BJ (cell line): ENCODE measurements at places on chromosomes 4 and X. TPM values are rescaled to one million over a fixed set of nuclear protein-coding genes. Genes with fewer than 3 reads are reported as not detected.

DNA sequence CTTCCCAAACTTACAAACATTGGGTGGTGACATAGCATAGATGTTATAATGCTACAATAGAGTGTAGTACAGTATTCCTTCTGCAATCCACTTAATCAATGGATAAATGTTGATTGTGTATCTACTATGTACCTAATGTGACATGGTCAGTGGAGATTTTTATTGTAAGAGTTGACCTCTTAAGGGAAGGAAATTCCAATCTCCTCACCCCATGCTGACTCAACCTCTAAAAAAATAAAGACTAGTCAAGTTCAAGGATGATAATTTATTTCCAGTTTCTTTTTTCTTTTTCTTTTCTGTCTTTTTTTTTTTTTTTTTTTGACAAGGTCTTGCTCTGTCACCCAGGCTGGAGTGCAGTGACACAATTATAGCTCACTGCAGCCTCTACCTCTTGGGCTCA, 206.5 kb upstream of the STS start:
- DNase-seq: peak; percentile 3

DNA sequence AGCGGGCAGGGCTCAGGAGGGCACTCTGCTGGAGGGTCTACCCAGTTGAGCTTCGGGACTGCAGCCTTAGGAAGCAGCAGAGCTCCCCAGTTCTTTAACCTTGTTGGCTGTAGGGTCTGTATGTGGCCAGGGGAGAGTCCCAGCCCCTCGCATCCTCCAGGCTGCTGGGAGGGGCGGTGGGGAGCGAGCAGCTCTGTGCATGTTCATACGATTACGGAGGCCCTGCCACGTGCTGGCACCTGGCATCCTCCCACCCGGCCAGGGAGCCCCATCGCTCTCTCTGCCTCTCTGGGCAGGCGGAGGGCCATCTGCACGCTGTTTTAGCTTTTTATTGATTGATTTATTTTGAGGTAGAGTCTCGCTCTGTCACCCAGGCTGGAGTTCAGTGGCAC, 21.2 kb downstream of the NSG1 start:
- DNase-seq: no peak

DUSP21 gene
- not detected in 2 replicates for polyA plus RNA-seq

DNA sequence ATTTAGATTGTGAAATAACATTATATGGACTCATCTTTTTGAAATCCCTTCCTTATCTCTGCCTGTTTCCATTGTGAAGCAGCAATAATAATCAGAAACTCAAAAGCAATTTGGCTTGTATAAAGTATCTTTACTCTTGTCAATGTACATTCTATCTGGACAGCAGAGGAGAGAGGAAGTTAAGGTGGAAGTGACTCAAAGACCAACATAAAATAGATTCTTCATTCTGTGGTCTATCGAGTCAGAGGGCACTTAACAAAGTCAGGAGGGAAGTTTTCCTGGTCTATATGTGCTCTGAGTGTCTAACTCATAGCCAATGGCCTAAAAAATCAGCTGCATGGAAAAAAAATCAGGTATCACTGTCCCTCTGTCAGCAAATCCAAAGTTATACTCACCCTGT, 155.5 kb downstream of the EMCN start:
- no peak for DNase-seq

TNIP2 gene
- 32.5 and 48.1 TPM in 2 replicates for polyA plus RNA-seq

PDLIM3 gene
- 0.05 and 0.11 TPM in 2 replicates for polyA plus RNA-seq

DNA sequence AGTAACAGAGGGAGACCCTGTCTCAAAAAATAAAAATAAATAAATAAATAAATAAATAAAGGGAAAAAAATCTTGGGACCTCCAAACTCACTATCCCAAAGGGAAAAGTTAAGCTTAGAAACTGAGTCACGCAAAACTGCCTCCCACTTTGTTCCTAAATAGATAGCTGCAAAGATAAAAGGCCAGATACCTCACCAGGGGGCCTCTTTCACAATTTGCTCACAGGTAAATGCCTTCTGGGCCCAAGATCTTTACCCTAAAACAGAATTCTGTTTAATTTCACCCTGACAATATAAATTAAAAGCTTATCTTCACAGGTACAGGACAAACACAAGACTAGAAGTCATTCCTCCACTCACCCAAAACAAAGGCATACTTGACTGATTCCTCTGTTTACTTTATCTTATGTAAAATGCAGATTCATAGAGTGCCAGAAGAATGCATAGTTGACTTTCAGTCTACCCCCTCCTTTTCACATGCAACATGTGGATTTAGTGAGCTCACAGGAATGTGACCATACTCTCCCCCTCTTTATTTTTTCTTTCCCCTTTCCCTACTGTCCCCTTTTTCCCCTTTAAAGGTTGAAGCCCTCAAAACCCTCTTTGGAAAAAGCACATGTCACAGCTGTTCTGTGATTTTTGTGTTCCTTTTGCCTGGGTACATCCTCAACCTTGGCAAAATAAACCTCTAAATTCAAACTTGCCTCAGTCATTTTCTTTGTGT, 23.4 kb downstream of the ELF2 start:
- DNase-seq: no peak

DNA sequence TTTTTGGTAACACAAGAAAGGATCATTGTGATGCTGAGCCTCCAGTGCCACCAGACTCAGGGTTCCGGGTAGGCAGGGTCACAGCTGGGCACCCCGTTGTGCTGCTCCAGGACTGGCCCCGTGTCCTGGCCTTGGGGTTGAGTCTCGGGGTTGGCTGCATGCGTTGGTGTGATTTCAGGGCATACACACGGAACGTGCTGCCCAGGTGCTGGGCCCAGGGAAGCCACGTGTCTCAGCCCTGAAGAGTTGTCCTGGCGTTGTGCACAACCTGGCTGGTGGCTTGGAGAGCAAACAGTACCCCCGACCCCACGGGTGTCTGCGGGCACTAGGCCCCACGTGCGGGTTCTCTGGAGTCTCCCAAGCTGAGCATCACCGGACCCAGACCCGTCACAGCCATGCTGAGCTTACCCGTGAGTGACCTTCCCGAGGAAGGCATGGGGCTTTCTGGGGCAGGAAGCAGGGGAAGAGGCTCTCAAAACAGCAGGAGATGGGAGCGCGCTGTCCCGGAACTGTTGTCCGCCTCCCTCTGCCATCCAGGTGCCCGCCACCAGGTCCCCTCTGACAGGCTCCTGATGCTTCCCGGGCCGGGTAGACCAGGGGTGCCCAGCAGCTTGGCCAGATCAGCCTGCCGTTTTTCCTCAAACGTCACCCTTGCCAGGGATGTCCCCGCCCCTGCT, 66.1 kb upstream of the ENPP6 start:
- no peak for DNase-seq

DNA sequence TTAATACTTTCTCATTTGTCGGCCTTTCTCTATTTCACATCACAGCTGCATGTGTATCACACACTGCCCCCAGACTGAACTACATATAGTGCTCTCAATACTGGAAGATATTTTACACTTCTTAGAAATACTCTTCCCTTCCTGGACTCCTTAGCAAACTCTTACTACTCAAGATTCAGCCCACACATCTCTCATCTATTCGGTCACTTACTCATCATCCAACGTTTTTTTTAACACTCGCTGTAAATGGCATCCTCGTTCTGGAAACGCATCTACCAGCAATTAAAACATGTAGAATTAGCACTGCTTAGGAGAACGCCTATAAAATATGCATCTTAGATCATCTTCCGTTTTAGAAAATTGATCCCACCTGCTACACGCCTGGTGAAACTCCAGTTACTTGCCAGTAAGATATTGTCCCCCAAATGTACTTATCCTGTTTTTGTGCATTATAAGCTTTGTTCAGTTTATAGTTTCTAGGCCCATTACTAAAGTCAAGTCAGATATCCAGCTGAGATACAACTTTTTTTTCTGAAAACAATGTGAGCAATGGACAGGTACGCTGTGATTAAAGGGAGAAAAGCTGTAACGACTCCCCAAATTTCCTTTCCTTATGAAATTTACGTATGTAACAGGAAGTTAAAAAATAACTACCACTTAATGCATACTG, 1.0 kb downstream of the LRP2BP start:
- DNase-seq: no peak

- DNase-seq: no peak
Observed at GRCh38 chr4:46870411-46870810, 38.6 kb downstream of the COX7B2 start.

CHST7 gene
- polyA plus RNA-seq: 2.5 and 2.7 TPM in 2 replicates

DNA sequence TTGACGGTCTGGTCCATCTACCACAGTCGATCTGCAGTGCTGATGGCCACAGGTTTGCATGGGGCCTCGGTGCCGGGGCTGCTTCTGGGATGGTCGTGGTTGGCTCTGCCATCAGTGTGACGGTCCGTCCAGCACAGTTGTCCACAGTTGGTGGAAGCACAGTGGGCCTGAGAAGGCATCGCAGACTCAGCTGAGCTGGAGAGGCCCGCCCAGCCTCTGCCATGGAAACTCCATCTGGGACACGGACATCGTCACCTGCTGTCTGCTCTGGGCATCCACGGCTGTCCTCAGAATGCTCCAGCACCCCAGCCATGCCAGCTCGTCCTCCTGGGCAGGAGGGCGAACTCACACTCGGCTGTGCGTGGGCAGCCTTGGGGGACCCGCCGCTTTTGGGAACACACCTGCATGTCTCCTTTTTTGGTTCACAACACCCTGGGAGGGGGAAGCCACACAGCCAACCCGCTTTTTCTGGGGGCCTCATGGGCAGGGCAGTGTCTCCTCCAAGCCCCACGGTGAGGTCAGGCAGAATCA, 33.0 kb downstream of the ABLIM2 start:
- no peak for DNase-seq

GRCh38 chr4:188297873-188298272, 158.6 kb downstream of the TRIML1 start:
- no peak for DNase-seq

GRCh38 chrX:40474645-40475044, 106.1 kb upstream of the ATP6AP2 start:
- DNase-seq: no peak

DNA sequence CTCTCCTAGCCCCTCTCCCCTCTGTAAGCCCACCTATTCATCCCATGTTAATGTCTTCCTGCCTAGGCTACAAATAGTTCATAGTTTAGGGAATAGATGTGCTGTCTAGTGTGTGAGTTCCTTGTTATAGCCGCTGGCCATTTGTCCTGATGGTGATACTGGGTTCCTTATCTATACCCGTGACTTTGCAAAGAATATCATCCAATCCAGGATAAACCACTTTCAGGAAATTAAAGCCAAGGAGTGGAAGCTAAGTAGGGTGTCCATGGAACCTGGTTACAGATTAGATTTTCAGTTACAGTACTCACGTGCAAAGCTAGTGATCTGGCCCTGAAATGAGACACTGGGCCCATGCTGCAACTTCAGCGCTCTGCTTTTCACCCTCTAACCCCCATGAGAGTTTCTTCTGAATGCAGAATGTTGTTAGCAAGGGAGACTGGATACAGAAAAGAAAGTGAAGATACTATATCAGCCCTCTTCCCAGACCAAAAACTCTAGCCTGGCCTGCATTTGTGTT, 111.4 kb downstream of the TMEM164 start:
- no peak for DNase-seq

DNA sequence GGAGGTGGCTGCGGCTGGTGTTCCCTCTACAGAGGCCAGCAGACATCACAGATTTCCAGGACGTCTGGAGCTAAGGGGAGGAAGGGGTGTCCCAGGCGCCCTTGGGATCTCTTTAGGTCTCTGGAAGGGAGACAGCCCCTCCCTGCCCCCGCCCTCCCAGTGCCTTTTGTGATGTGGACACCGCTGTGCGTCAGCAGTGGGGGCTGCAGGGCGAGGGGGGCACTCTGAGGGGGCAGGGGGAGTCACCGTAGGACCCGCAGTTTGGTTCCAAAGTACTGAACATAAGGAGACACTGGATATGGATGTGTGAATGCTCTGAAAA, 25.6 kb upstream of the MXD4 start:
- no peak for DNase-seq

CXCL3 gene
- polyA plus RNA-seq: 0.18 and 0.47 TPM in 2 replicates

GRCh38 chr4:144711700-144712456, 65.9 kb downstream of the HHIP start:
- no peak for DNase-seq

- no peak for DNase-seq
Observed at GRCh38 chrX:23673108-23673507, 5.8 kb downstream of the PRDX4 start.

- DNase-seq: no peak
Observed at GRCh38 chrX:33065415-33065814, 145.9 kb downstream of the DMD start.
